ENCODE measurements at places on chromosomes 3 and 15.

- no peak for DNase-seq
Measured at GRCh38 chr3:72724070-72724469, 124.2 kb downstream of the SHQ1 start.

DNA sequence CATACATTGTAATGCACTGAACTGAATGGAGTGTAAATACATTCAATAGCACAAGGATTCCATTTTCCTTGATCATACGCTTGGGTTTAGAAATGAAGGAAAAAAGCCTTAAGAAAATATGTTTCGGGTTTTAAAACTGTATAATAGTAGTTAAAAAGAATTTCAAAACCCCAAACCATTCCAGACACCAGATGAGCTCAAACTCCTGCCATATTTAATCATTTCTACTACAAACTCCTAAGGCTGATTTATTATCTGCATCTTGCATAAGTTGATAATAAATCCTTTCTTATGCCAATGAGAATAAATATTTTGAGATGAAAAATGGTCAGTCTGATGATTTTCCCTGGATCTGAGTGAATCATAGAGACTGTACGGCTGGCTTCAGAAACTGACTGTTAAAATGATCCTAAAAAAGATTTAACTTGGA is 51.0 kb downstream of the NR1D2 start:
- DNase-seq, result no peak

DNA sequence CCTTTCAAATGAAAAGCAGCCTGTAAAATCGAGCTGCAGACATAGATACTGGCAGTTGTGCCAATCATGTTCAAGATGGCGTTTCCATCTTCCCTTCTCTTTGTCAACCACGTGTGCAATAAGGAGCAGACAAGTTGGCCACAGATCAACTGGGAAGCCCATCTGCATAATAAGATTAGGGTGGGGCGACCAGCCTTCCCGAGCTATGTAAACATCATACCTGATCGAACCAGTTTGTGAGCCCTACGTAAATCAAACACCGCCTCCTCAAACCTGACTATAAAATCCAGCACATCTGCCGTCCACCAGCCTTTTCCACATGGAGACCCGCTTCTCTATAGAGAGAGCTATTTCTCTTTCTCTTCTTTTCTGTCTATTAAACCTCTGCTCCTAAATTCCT is 37.2 kb downstream of the TRIM42 start:
- no peak for DNase-seq

- DNase-seq, result no peak
Measured at GRCh38 chr3:184651904-184652303, 60.0 kb downstream of the MAGEF1 start.

- DNase-seq, result no peak
Measured at GRCh38 chr15:38992930-38993329, 428.3 kb upstream of the RASGRP1 start.

GRCh38 chr15:31745841-31746240 is 284.5 kb upstream of the CHRNA7 start:
- DNase-seq, result no peak

GRCh38 chr3:135099734-135100355 is 304.8 kb downstream of the EPHB1 start:
- DNase-seq, result no peak

DNA sequence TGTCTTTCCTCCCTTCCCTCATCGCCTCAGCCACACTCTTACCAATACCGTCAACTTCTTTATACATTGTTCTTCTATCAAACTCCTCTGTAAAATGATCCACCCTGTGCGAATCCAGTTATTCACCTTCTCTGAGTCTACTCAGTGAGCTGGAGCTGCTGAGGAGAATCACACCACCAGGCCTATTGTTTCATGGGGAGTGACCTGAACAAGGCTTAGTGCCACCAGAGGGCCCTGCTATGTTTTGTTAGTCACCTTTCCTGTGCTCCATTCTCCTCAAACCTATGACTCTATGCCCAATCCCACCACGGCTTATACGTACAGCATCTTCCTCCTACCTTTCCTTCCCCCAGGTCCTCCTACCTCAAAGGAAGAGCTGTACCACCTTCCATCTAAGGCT is 50.4 kb upstream of the MED12L start:
- no peak for DNase-seq

GRCh38 chr3:50417637-50418033 is 58.3 kb upstream of the TMEM115 start:
- DNase-seq, result no peak

All from stimulated activated CD8-positive, alpha-beta memory T cell treated with anti-CD3 and anti-CD28 coated beads, Interleukin-2, amount 100 ng/mL, for 48 hours (primary cell).